Anterior cingulate cortex (tissue), 58 donors: ENCODE measurements at places on chromosomes 13 and 19.

- DNase-seq, result no peak
These were observed 634.0 kb downstream of the TBC1D4 start for GRCh38 chr13:74847966-74848365.

- DNase-seq, result no peak
These were observed 1138.2 kb downstream of the UQCRFS1 start for GRCh38 chr19:28074773-28075172.

GRCh38 chr13:33242984-33243617 is 42.5 kb downstream of the STARD13 start:
- DNase-seq, result no peak

DNA sequence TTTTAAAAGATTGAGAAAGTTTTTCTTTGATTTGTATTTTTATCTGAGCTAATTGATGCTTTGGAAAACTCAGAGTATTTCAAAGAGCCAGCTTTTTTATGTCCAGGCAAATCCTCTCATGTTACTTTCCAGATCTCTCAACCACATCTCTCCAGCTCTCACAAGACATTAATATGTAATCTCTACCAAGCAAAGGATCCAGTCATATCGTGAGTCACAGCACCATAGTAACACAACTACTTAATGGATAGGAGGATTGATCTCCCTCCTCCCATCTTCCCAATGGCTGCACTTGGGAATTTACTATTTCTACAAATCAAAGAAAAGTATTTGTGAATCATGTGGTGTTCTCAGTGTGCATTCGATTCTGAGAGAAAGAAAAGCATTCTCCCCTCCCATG is 63.3 kb downstream of the POU4F1 start:
- no peak for DNase-seq

- no peak for DNase-seq
These were observed 204.7 kb upstream of the DACH1 start for GRCh38 chr13:72071713-72072112.

GRCh38 chr13:21089830-21090229 is 28.4 kb upstream of the LATS2 start:
- DNase-seq, result no peak

DNA sequence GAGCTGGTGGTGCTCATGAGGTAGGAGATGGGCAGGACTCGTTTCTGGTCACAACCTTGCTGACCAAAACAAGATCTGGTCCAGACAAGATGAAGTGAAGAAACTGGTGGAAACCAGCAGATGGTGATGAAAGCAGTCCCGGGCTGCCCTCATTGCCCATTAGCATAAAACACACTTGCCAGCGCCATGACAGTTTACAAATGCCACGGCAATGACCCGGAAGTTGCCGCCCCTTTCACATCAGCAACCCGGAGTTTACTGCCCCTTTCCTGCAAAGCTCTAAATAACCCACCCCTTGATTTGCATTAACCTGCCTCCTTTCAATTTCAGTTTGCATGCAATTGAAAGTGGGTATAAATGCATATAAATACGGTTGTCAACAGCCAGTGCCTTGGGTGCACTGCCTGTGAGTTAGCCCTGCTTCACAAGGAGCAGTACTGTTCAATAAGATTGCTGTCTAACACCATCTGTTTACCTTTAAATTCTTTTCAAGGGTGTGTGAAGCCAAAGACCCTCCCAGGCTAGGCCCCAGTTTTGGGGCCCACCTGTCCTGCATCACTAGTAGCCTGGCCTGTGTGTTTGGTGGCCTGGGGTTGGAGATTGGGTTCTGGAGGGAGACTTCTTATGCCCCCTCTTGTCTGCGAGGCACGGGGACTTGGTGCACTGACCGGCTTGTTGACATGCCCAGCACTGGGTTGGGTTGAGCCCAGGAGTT is 38.8 kb downstream of the CHST8 start:
- no peak for DNase-seq

- no peak for DNase-seq
These were observed 1.1 kb upstream of the ZNF581 start for GRCh38 chr19:55642153-55643002.

DNA sequence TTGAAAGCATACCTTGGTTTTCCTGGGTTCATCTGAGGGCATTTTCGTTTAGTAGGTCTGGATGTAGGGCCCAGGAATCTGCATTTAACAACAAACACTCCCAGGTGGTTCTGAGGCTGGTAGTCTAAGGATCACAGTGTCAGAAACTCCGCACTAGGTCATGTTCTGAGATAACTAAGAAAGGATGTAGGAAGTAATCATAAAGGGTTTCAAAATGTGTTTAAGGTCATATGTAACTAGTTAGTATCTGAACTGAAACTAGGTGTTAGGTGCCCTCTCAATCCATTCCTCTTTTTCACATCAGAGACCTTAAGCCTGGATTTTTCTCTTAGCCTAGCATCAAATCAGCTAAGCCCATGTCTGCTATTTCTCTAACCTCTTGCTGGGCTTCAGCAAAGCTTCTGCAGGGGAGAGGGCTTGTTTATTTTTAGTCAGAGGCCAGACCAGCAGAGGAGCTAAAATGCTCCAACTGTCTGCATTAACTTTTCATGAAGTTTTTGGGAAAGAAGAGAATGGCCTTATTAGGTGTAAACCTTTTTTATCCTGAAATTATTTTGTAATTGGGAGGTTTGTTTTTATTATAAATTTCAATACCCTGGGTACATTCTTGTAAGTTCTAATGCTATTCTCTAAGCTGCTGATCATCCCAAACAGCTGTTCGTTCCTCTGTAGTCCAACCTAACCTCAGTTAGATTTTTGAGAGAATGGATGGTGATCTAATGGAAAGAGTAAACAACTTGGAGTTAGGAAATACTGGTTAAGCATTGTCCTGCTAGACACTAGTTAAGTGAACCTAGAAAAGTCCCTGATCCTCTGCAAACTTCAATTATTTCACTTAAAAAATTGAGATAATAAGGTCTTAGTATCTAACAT is 262.8 kb upstream of the RFC3 start:
- DNase-seq, result no peak

- no peak for DNase-seq
These were observed 71.2 kb upstream of the ADGRE5 start for GRCh38 chr19:14310055-14310454.

GRCh38 chr19:290372-291005 is 714 bp downstream of the PLPP2 start:
- peak; percentile 55 for DNase-seq

- no peak for DNase-seq
These were observed 9.2 kb upstream of the CLIP3 start for GRCh38 chr19:36041831-36042230.

DNA sequence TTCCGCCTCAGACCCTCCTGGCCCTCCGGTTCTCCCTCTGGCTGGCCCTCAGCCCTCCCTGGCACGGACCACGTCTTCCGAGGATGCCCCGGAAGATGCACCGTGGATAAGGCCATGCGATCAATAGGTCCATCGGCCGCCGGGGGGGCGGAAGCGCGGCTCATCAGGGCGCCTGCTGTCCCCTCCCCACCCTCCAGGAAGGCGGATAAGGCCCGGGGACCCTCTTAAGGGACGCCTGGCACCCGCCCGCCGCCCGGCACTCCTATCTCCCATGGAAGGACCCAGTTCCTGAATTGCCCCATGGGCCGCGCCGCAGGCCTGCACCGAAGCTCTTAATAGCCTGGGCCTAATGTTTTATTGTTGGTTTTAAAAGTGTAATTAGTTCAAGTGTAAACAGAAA is 46.2 kb upstream of the TCF3 start:
- no peak for DNase-seq
